ENCODE measurements at places on chromosomes 2 and 18.

- DNase-seq, result no peak
These were observed 110.3 kb upstream of the RBMS1 start for GRCh38 chr2:160603771-160604510.

DNA sequence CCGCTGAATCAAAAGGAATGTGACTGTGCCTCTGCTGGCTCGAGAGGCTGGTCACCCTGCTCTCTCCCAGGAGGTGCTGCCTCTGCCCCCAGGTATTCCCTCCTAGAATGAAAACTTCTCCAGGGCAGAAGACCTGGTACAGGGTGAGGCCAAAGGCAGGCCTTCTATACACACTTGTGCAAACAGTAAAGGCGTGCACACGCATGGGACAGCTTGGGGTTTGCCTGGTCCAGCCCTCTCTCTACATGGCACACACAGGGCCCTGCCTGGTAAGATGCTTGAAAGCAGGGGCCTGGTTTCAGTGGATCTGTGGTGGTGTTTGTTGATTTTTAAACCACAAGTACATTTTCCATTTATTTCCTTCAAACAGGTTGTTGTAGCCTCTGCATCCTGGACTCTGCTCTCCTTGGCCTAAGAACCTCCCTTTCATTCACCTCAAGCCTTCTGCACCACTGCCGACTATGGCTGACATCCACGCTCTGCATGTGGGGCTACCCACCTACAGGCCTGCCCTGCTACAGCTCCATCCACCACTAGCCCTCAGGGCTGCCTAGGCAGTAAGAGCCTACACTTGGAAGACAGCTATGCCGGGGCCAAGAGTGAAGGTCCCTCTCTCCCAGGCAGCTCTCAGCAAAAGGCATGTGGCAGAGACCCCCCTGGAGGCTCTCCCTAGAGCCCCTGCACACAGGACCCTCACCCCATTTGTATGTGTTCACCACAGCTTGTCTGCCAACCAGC lies 190.7 kb downstream of the ZBTB7C start:
- no peak for DNase-seq

- DNase-seq, result no peak
These were observed 134.9 kb downstream of the LTBP1 start for GRCh38 chr2:33081691-33082090.

DNA sequence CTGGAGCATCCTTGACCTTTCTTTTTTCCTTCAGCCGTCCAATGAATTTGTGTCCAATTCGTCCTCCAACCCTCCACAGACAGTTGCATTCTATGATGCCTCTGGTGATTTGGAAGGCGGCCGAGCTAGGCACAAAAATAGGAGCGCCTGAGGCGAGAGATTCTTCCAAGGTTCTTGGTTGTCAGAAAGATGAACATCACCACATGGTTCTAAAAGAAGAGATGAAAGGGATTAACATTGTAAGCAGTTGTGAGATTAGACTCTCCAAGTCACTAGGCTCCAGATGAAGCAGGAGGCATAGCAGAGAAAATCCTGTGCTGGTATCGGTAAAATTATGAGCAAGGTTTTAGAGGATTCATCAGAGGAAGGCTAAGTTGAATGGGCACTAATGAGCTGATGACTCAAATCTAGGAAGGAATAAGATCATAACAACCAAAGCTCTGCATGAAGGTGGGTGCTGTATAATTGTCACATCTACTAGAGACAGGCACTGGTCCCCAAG lies 75.4 kb upstream of the MAP4K3 start:
- DNase-seq, result no peak

GRCh38 chr2:221350616-221351015 lies 221.5 kb downstream of the EPHA4 start:
- no peak for DNase-seq

DNA sequence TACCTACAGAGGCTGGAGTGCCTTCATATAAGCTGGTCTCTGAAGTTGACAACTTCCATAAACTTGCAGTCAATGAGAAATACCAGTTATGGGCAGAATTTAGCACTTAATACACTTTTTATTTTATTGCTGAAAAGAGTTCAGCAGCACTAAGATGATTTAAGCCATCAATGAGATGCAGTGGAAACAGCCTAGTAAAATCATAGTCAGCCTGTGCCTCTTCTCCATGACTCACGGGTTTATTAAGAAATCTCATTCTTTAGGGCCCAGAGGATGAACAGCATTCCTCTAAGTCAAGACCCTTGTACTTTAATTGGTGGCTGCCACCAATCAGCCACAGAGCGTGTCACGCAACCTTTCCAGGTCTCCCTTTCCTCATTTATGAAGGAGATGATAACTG lies 1357.9 kb upstream of the CELF4 start:
- DNase-seq, result no peak

- no peak for DNase-seq
These were observed 36.1 kb upstream of the CAB39 start for GRCh38 chr2:230676546-230676945.

DNA sequence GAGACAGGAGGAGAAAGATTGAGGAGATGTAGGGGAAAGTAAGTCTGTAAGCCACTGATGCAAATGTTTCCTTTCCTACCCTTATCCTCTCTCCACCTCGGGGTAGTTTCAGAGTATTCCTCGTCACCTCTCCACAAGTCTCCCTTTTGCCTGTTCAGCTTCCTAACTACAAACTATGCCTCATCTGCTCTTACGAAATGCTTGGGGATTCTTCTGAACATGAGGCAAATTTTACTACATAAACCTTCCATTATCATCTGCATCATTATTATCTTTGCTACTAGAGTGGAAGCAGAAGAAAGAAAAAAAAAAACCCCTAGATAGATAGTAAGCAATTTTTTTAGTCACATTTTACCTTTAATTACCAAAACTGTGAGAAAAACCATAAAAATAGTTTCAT lies 43.1 kb upstream of the CWC22 start:
- no peak for DNase-seq

DNA sequence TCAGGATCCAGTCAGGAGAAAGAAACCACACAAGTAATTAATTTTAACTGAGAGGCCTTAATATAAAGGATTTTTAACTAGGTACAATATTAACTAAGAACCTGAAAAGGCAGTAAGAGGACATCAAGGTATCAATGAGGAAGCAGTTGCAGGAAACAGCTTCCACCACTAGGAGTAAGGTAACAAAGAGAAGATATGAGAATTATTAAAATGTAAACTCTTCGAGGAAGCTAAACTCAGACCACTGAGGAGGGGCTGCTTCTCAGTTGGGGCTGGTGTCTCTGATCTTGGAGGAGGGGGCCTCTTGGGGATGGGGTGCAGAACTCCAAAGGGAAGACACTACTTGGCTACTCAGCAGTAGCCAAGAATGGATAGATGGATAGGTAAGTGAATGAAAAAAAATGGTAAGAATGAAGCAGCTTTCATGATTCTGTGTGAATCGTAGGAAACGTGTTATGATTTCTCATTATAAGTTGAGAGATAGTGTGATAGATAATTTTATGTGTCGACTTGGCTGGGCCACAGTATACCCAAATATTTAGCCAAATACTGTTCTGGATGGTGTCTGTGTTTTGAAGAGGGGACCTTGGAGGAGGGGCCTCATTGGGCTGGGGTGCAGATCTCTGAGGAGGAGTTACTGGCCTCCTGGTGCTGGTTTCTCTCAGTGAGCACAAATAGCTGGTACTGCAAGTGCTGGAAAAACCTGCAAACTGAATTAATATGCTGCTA lies 547.7 kb upstream of the LRRTM1 start:
- no peak for DNase-seq

DNA sequence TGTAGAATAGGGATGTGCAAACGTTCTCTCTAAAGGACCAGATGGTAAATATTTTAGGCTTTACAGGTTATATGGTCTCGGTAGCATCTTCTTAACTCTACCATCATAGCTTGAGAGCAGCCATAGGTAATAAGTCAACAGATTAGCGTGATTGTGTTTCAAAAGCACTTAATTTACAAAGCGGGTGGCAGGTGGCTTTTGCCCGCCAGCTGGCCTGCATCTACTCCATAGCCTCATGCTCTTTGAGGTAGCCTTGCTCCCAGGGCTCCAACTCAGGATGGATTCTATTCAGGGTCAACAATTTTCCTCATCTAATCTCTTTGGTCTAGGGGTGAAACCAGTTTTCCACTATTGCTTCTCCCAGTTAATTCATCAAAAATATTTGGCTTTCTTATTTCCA lies 5.0 kb upstream of the ATP9B start:
- no peak for DNase-seq

- no peak for DNase-seq
These were observed 155.4 kb downstream of the ARL4C start for GRCh38 chr2:234341306-234341985.

GRCh38 chr18:36700955-36701354 lies 127.8 kb downstream of the TPGS2 start:
- DNase-seq, result no peak

- no peak for DNase-seq
These were observed 62.6 kb downstream of the KCTD18 start for GRCh38 chr2:200447139-200447855.

DNA sequence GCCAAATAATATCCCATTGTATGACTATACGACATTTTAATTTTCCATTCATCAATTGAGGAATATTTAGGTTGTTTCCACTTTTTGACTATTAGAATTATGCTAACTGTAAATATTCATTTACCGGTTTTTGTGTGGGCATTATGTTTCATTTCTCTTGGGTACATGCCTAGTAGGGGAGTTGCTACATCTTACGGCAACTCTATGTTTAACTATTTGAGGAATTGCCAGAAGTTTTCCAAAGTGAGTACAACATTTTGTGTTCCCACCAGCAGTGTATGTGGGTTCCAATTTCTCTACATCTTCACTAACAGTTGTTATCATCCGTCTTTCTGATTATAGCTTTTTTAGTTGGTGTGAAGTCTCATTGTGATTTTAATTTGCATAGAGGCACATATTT lies 1.6 kb upstream of the KDSR start:
- DNase-seq, result no peak

DNA sequence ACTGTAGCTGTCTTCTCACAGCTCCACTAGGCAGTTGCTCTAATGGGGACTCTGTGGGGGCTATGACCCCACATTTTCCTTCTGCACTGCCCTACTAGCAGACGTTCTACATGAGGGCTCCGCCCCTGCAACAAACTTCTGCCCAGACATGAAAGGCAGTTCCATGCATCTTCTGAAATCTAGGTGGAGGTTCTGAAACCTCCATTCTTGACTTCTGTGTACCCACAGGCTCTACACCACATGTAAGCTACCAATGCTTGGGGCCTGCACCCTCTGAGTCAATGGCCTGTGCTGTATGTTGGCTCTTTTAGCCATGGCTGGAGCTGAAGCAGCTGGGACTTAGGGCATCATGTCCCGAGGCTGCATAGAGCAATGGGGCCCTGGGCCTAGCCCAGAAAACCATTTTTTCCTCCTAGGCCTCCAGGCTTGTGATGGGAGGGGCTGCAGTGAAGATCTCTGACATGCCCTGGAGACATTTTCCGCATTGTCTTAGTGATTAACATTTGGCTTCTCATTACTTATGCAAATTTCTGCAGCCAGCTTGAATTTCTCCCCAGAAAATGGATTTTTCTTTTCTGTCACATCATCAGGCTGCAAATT lies 123.0 kb downstream of the MYCN start:
- no peak for DNase-seq

DNA sequence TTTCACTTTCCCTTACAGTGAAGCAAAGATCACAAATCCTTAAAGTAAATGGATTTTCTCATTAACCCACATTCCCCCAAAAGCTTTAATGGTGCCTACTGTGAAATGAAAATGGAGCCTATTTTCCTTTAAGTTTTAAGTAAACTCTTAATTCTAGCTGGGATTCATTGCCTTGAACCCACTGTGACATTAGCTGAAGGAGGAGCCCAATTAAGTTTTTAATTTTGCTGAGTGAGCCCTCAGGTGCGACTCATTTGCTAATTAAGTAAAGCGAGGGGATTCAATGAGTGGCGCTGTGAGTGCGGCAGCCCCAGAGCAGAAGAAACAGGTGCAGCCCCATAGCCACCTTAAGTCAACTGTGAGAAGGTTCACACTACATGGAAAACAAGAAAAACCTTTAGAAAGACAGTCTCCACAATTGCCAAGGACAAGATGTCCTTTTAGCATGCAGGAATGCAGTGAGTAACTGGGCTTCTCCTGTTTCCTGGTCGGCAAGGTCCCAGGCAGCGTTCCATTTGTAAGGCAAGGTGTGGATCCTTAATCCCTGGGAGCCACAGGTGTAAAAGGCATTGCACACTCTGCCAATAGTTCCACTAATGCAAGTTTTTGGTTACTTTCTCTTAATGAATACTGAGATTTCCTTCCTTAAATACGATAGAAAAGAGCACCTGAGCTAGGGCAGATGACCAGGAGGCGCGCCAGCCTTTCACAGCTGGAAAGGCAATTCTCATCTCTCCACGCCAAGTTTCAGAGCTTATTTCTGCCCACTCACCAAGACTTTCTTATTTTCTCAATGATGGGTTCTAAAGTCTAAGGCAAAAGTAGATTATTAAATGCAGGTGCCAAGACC lies 87.7 kb downstream of the TMEM18 start:
- no peak for DNase-seq

DNA sequence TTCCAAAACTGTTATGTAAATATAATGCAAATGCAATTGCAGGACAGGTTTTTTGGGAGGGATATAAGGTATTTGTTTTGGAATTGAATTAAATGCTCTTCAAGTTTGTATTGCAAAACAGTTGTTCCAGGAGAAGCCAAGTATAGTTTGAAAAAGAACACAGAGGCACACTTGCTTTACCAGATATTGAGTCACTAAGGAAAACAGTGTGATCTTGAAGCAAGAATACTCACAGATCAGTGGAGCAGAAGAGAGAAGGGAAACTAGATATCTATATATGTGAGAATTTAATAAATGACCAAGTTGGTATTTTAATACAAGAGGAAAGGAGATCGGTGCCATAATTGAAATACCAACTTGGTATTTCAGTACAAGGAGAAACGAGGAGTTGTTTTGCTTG lies 178.9 kb downstream of the CAPN13 start:
- no peak for DNase-seq

DNA sequence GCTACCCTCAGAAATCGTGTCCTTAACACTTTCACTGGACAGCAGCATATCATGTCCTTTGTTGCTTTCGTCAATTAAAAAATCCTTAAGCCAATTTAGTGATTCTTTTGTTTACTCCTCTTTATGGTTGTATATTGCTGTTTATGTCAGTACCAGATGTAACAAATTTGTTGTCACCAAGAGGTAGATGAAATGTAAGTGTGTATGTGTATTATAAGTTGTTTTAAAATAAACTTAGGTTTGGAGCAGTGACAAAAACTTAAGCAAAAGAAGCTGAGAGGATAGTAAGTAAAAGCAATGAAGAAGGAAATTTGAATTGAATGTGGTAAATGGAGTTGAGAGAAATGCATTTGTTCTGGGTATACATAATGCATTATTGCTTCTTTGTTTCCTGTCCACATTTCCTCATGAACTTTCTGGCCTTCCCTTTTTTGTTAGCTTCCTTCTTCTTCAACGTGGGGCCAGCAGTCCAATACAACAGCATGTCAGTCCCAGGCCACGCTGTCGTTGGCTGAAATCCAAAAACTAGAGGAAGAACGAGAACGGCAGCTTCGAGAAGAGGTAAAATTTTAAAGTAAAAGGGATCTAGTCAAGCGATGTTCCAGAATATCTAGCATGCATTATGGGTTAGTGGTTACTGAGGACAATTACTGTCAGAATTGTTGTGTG lies 30.5 kb upstream of the SNORC start:
- DNase-seq, result no peak

GRCh38 chr2:239647052-239647819 lies 246.4 kb upstream of the HDAC4 start:
- DNase-seq, result no peak

GRCh38 chr2:64259312-64259711 lies 115.1 kb upstream of the PELI1 start:
- DNase-seq, result no peak

All from GM12864 (cell line).